ENCODE measurements at places on chromosomes 2 and 18.

DNA sequence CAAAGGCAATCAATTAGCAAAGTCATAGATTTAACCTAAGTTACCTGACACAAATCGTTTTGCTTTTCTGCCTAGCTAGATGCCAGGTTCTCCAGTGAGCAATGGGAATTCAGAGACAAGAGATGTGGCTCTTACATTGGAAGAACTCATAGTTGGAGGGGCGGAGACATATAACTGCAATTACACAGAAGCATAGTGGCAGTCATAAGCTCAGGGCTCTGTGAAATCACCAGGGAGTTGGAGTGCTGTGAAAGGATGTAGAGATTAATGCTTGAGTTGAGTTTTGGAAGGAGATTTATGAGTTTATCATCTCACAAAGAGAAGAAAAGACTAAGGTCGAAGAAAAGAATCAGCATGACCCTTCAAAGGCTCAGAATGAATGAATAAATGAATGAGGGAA is 457.2 kb upstream of the TRIB2 start:
- DNase-seq = no peak

DNA sequence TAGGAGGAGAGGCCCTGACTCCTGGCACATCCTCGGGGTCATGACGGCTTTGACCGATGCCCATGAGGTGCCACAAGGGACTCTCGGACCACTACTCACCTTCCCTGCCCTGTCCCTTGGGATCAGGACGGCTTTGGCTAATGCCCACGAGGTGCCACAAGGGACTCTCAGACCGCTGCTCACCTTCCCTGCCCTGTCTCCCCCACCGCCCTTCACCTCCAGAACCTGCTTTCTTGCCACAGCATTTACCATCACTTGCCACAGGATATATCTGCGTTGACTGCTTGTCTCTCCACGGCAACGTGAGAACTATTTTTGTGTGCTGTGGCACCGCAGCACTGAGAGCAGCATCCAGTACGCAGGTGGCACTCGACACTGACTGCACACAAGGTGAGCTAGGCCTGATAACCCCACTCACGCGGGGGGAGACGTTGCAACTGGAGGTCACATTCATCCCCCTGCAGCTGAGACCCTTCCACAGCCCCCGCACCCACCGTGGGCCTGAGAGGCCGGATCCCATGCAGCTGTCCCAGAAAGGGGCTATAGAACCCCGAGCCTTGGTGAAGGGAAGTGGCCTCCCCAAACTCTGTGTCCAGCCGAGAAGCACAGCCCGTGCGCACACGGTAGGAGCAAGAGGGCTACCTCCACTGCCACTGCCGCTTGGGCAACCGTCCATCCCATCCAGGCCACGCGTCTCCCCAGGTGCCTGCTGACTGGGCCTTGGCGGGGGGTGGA is 47.5 kb downstream of the ANO7 start:
- no peak for DNase-seq

- DNase-seq = no peak
Observed at GRCh38 chr2:151027151-151027550, 234.5 kb downstream of the RBM43 start.

DNA sequence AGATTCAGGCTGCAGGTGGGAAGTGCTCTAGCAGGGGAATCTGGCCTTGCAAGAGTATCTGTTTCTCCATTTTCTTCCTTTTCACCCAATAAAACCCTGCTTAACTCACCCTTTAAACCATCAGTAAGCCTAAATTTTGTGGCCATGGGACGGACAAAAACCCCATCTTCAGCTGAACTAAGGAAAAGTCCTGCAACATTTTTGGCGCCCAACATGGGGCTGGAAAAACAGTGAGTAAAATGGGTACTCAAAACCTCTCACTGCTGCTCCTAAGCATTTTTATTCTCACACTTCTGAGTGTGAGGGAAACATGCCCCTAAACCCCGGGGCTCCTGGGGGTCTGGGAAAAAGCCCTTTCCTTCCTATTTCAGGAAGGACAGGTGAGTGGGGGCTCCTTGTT is 414.3 kb downstream of the ZNF804A start:
- no peak for DNase-seq

- DNase-seq = no peak
Observed at GRCh38 chr2:28755421-28755820, 3.8 kb downstream of the PPP1CB start.

DNA sequence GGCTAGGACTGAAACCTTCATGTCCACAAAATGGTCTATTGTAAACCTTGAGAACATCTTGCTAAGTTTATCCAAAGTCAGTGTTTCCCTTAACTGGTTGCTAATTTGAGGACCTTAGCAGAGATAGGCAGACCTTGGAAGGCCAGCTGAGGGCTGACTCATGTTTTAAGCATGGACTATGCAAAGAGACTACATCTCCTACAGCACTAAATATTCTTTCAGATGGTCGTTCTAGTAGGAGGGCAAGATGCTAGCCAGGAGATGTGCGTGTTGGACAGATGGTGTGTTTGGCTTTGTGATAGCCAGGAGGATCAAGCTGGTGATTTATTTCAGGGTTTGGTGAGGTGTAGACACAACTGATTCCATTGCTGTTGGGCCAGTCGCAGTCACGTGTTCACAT is 75.8 kb downstream of the NRP2 start:
- no peak for DNase-seq

- no peak for DNase-seq
Observed at GRCh38 chr2:114442510-114442909, at the start of gene DPP10. Gene DPP10, plus strand, starts transcription at chr2:114442641.

DNA sequence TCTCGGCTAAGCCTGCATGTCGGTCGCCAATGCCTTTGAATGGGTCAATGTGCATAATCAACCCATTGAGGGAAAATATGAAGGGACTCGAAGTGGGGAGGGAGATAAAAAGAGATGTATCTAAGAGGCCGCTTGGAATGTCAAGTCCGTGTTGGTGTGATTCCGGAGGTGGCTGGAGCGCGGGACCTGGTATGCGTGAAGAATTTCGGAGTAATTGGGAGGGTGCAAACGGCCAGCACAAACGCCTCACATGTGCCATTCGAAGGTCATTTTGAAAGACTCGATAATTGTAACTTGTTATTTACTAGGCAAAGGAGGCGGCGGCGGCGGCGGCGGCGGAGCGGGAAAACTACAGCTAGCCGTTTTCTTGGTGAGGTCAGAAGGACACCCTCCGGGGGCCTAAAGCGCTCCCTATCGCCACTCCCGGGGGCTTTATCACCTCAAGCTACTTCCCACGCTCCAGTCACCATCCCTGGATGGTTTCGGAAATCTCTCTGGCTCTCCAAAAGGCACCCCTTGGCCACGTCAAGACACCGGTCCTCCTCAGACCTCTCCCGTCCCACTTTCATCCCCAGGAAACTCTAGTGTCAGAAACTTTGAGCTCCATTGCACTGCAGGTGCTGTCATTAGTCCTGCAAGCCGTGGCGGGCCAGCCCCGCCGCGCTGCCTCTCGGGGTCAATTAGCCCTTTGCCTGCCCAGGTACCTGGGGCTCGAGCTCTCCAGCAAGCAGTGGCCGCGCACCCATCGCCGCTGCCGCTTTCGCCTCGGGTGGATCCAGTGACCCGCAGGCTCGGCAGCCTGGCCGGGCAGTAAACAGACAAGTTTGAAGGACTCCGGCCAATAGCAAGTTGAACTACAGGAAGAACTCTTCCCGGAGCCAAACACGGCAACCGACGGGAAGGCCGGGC is 1.5 kb downstream of the ERBB4 start:
- no peak for DNase-seq

- no peak for DNase-seq
Observed at GRCh38 chr2:29334706-29335105, 219.5 kb downstream of the CLIP4 start.
